Stimulated activated CD4-positive, alpha-beta T cell treated with anti-CD3 and anti-CD28 coated beads, TNF-alpha, amount 100 ng/mL, for 4 hours (primary cell): ENCODE measurements at places on chromosomes 3 and 15.

DNA sequence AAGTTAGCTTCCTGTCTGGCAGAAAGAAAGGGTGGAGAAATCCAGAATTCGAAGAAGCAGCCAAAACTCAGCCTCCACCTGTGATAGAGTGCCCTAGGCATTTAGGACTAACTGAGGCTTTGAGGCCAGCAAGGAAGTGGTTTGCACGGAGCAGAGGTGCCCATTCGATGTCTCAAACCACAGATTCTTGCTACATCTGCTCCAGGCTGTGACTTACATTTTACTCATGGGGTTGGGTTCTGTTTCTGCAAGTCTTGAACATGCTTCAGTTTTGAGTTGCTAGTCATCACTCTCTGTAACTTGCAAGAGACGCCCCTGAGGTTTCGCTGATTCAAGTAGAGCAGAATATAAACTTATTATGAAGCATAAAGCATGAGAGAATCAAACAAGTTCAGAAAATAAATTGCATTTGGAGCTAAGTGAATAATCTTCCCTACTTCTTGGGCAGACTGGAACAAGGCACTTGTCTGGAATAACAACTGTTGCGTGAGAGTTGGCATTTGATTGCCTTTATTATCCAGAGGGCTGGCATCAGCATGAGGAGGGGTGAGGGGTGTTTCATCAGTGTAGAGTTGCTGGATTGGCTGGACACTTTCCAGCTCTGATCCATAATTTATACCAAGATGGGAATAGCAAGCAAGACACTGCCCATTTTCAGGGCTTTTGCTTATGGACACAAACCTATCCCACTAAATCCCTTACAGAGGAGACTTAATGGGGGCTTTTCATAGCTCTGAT lies 256.5 kb downstream of the AGBL1 start:
- no peak for DNase-seq

GRCh38 chr3:77825001-77825827 lies 785.3 kb downstream of the ROBO2 start:
- no peak for DNase-seq

GRCh38 chr3:110344897-110345767 lies 726.5 kb upstream of the NECTIN3 start:
- no peak for DNase-seq

GRCh38 chr15:31975830-31976229 lies 54.5 kb upstream of the CHRNA7 start:
- DNase-seq = no peak

DNA sequence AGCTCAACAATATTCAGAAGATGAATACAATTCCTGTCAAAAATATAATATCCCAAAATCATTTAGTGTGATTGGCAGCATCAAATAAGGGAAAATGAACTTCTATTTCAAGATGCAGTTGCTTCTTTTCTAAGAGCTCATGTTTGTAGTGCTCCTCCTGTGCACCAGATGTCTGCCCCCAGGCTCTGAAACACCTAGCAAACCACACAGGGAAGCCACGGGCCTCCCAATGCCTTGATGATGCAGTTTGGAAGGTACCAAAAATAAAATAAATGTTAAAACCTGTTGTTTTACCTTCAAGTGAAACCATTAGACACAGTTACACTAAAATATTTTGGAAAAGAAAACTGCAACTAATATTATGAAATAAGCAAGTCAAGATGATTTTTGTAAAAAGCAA lies 22.2 kb downstream of the CFAP20DC start:
- DNase-seq = no peak

DNA sequence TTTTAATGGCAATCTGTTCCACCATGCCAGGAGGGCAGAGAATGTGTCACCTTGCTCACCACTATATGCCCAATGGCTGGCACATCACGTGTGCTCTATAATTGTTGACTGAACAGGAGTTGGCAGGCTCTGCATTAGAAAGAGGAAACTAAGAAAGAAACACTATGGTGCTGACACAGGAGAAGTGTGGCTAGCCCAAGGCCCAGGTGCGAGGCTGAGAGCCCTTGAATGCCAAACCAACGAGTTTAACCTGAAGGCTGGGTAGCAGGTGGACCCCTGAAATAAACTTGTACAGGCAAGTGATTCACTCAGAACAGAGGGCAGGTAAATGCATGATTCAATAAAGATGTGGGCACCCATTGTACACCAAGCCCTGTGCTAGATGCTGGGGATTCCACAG lies 2.4 kb downstream of the CHCHD4 start:
- no peak for DNase-seq
